ENCODE measurements at places on chromosomes 12 and 14.

DNA sequence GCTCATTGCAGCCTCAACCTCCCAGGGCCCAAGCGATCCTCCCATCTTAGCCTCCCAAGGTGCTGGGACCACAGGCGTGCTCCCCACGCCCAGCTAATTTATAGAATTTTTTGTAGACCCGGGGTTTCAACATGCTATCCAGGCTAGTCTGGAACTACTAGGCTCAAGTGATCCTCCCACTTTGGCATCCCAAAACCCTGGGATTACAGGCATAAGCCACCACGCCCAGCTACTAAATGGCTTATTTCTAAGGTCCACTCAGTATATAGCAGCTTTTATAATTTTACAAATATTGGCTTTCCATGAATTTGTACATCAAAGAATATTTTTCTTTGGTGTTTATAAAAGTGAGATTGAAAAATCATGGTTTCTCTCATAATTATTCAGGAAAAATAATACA lies 167.8 kb downstream of the TTC7B start:
- no peak for DNase-seq

DNA sequence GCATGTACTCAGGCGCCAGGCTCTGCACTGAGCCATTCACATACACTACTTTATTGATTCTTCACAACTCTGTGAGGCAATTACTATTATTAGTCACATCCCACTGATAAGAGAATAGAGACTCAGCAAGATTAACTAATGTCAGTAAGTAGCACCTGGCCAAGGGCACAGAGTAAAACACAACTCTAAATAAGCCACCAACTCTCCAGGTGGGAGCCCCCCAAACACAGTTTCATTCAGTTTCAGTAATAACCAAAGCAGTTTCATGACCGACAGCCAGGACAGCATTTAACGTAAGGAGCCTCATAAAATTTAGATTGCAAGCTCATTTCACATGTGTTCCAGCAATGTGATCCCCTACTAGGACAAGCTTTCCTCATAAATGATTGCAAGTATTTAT lies 323.1 kb upstream of the CCDC196 start:
- no peak for DNase-seq

GRCh38 chr14:89041257-89041582 lies 216.8 kb downstream of the TTC8 start:
- DNase-seq: no peak

- no peak for DNase-seq
These were observed 847 bp downstream of the MMP14 start for GRCh38 chr14:22837114-22837749.

DNA sequence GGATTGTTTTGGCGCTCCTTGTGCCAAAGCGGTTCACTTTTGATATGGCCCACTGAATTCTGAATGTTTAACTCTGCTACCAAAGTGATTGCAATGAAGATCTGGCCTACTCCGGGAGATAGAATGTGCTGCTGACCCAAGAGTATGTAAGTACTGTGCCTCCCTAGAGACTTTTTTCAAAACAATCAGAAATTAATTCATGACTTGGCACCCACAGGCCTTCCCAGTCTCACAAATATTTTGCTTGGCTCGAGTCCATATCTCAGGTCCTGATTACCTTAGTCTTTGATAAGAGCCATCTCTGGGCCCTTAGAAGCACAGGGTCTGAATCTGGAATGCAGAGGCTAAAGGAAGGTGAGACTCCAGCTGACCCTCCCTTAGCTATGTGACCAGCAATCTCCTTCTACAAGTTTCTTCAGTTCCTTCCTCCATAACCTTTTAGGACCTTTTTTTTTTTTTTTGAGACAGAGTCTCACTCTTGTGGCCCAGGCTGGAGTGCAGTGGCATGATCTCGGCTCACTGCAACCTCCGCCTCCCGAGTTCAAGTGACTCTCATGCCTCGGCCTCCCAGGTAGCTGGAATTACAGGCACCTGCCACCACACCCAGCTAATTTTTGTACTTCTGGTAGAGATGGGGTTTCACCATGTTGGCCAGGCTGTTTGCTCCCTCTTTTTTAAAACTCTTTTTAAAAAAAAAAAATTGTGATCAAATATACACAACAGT lies 49.5 kb upstream of the METAP2 start:
- no peak for DNase-seq

GRCh38 chr14:53715193-53715721 lies 241.4 kb downstream of the BMP4 start:
- DNase-seq: no peak

- no peak for DNase-seq
These were observed 772.5 kb upstream of the USP15 start for GRCh38 chr12:61487728-61488127.

- no peak for DNase-seq
These were observed 123.0 kb downstream of the PLXNC1 start for GRCh38 chr12:94271351-94271750.

DNA sequence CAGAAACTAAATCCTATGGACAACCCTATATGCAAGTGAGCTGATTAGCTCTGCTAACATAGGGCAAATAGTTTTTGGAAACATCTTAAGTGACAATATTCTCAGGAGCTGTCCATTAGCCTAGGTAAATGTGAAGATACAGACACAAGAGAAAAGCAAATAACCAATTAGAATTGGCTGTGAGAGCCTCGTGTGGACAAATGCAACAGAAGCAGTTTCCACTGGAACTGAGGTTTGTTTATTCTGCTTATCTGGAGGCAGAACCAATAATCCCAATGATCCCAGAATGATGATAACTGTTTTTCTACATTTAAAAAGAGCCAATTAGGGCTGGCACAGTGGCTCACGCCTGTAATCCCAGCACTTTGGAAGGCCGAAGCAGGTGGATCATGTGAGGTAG lies 43.2 kb upstream of the YAF2 start:
- DNase-seq: no peak

GRCh38 chr14:99247101-99247729 lies 24.8 kb downstream of the BCL11B start:
- DNase-seq: no peak

DNA sequence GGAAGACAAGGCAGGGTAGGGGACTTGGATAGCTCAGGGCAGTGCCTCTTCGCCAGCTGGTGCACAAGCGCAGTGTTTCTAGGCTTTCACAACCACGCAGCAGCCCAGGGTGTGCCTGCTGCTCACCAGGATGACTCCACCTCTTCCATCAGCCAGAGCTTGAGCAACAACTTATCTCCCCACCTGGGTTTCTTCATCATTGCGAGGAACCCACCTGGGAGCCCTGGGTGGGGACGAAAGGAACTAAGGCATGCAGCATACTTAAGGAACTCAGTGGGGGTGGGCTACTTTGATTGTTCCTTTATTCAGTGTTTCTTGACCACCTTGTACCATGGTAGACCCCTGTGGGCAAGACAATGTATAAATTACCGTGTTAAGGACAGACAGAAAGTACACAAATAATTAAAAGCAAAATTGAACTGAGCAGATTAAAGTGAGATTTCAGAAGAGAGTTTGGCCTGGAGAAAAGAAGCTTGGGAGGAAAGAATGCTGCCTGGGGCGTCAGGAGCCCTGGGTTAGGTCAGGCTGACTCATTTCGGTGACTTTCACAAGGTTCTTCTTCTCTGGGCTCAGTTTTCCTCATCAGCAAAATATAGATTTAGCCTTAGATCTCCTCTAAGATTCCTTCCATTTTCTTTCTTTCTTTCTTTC lies 22.9 kb downstream of the KRT18 start:
- no peak for DNase-seq

DNA sequence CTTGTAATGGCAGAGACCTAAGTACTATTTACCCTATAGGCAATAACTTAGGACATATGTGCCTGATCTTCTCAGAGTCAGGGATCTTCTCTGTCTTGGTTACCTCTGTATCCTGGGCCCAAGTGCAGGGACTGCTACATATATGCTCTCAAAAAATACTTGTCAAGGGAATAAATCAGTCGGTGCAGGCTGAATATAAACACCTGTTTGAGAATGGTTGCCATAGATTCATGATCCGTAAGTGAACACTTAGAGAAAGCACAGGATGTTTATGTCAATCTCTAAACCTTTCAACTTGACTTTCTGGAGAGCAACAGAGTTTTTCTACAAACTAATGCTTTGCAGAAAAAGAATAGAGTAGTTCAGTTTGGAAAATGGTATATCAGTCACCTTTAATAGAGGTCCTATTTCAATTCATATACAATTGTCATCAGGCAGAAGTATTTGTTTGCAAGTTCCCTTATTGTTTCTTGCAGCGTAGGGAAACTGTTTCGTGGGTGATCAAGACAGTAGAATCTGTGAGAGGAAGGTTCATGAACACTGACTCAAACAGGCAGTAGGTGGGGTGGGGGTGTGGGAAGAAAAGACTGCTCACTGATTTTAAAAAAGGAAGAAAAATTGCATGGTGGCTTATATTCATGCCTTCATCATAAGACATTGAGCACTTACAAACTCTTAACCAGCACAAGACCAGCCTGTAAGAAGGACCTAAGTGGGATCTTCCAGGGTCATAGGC lies 6.0 kb upstream of the UBE2N start:
- no peak for DNase-seq

GRCh38 chr14:34770901-34771300 lies 56.5 kb upstream of the CFL2 start:
- no peak for DNase-seq
